Esophagus squamous epithelium (tissue), 5 donors: ENCODE measurements at places on chromosomes 2 and 18.

DNA sequence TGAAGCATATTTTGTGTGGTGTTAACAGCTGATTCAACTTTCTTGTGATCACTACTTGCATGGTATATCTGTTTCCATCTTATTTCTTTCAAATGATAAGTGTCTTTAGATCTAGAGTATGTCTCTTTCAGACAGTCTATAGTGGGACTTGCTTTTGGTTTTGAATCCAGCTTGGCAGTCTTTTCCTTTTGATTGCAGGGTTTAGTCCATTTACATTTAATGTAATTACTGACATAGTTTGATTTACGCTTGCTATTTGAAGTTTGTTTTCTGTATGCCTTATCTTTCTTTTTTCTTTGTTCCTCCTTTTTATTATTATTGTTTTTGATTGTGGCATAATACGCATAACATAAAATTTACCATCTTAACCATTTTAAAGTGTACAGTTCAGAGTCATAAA is 9.2 kb upstream of the RALBP1 start:
- DNase-seq, result no peak

- no peak for DNase-seq
These were observed 147.1 kb downstream of the SH3BP4 start for GRCh38 chr2:235098736-235099494.

DNA sequence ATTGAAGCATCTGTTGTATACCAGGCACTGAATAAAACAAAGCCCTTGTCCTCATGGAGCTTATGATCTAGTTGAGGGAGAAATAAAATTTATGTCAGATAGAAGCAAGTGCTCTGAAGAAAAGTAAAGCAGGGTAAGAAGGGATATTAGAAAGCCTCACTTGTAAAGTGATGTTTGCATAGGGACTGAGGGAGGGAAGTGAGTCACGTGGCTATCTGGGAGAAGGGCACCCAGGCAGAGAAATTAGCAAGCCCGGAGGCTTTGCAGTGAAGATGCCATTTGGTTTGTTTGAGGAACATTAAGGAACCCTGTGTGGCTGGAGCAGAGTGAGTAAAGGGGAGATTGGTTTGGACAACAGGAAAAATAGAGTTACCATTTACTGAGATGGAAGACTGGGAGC is 52.1 kb downstream of the RBBP8 start:
- no peak for DNase-seq

GRCh38 chr2:237445611-237446337 is 31.8 kb upstream of the COL6A3 start:
- no peak for DNase-seq

- no peak for DNase-seq
These were observed 449.6 kb downstream of the TNS1 start for GRCh38 chr2:217553202-217553601.

- DNase-seq, result no peak
These were observed 218.5 kb downstream of the TRIB2 start for GRCh38 chr2:12935222-12935621.

- no peak for DNase-seq
These were observed 122.5 kb upstream of the RND3 start for GRCh38 chr2:150609831-150610582.

- no peak for DNase-seq
These were observed 1.2 kb downstream of the DAW1 start for GRCh38 chr2:227872676-227873075.

DNA sequence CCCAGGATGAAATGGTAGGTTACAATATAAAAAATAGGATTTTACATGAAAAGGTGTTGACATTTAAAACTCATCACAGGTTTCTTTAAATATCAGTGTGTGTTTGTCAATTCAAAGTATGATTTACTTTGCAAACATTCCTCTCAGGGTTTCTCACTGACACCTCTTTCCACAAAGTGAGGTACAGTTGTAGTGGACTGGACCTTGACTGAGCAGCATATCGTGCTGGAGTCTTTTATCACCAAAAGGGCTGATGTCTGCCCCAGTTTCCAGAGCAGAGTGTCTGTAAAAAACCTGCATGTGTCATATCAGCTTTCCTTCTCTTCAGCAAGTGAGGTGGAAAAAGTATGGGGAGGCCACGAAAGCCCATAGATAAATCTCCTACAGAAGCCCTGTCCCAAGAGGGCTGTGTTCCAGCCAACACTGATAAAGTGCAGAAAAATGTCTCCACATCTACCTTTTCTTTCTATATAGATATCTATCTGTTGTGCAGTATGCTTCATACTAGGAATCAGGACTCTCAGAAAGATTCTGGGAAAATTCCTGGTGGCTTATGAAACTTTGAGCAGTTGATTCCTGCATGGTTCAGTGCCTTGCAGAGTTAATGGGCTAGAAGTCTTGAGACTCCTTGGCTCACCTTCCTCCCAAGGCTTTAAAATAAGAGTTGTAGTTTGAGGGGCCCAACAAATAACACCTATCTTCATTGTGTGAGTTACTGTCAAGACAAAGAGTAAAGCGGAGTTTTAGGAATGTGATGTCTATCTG is 6.9 kb downstream of the ACYP2 start:
- no peak for DNase-seq

DNA sequence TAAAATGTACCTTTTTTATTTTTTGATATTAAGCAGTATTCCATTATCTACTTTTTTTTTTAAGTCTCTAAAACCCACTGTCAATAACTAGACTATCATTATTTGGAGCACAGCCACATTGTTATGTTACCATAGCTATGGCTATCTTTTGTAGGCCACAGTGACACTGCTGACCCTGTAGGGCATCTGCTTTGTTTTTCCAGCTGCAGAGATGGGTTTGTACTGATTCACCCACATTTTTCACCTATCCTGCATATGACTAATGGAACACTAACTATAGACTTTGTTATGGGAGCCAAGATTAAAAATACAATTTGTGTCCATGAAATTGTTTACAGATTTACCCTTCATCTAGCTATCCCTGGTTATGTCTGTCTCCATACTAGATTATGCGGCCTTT is 21.6 kb upstream of the OTX1 start:
- no peak for DNase-seq

GRCh38 chr2:163675388-163675787 is 60.4 kb downstream of the FIGN start:
- no peak for DNase-seq

GRCh38 chr18:12883684-12884405 is at the start of gene PTPN2:
TSS of gene PTPN2 (minus strand) at chr18:12884237. CDS start at chr18:12884141, 96 bp downstream.
- DNase-seq, result peak; percentile 69

- DNase-seq, result no peak
These were observed 127.5 kb upstream of the MMADHC start for GRCh38 chr2:149715005-149715592.

DNA sequence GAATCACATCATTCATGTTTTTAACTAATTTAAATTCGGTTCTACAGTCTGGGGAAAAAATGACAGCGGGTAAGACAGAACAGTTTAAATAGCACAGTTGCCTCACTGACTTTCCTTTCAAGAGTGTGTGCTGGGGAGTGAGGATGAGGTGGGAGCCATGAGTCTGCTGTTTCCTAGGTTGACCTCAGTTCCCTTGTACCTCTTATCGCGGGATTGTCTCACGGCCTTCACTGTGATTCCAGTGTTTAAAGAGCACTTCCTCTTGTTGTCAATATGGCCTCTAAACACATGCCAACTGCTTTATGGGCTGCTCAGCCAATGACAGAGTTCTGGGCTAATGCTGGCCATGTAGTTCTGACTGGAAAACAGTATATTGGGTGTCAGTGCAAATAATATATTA is 41.6 kb upstream of the ALMS1 start:
- DNase-seq, result no peak
